RPMI7951 (cell line): ENCODE measurements at places on chromosomes 16 and 17. TPM values are rescaled to one million over a fixed set of nuclear protein-coding genes. Genes with fewer than 3 reads are reported as not detected.

The CD19 gene
- not detected in 2 replicates for total RNA-seq

The RNF112 gene
- total RNA-seq: 0.24 and 0.29 TPM in 2 replicates

The HES7 gene
- 0.48 TPM in 1 of 2 replicates, not detected in the other for total RNA-seq

The ZPBP2 gene
- total RNA-seq: not detected in 2 replicates

The TBC1D3C gene
- total RNA-seq: not detected in 2 replicates

The MRPL45 gene
- total RNA-seq: 34.5 and 39.9 TPM in 2 replicates

The EPX gene
- not detected in 2 replicates for total RNA-seq

The POLR3K gene
- 7.2 and 12.7 TPM in 2 replicates for total RNA-seq

The KIF1C gene
- total RNA-seq: 21.4 and 32.9 TPM in 2 replicates
